ENCODE measurements at places on chromosomes 1 and 21. TPM values are rescaled to one million over a fixed set of nuclear protein-coding genes. Genes with fewer than 3 reads are reported as not detected.

SHISA4 gene
- total RNA-seq: 0.73 TPM

MAGOH gene
- total RNA-seq: 104 TPM

MROH7 gene
- not detected for total RNA-seq

MRPL9 gene
- 141 TPM for total RNA-seq

TFF2 gene
- not detected for total RNA-seq

USH2A gene
- total RNA-seq: not detected

COL6A1 gene
- total RNA-seq: 0.42 TPM

GFI1 gene
- total RNA-seq: 103 TPM

ADAM30 gene
- total RNA-seq: not detected

PPFIA4 gene
- 14.9 TPM for total RNA-seq

PSMB2 gene
- total RNA-seq: 125 TPM

AADACL3 gene
- total RNA-seq: not detected

HMCN1 gene
- under 0.01 TPM for total RNA-seq

ADAMTS4 gene
- total RNA-seq: 0.23 TPM

NES gene
- total RNA-seq: not detected

NPPB gene
- total RNA-seq: not detected

GRCh38 chr1:92883297-92883696 lies 51.5 kb downstream of the RPL5 start:
- no peak for DNase-seq

- DNase-seq: no peak
These were observed 539.2 kb upstream of the OLFM3 start for GRCh38 chr1:102535829-102536505.

- DNase-seq: no peak
These were observed 796.7 kb upstream of the ADGRL2 start for GRCh38 chr1:81004011-81004410.

DNA sequence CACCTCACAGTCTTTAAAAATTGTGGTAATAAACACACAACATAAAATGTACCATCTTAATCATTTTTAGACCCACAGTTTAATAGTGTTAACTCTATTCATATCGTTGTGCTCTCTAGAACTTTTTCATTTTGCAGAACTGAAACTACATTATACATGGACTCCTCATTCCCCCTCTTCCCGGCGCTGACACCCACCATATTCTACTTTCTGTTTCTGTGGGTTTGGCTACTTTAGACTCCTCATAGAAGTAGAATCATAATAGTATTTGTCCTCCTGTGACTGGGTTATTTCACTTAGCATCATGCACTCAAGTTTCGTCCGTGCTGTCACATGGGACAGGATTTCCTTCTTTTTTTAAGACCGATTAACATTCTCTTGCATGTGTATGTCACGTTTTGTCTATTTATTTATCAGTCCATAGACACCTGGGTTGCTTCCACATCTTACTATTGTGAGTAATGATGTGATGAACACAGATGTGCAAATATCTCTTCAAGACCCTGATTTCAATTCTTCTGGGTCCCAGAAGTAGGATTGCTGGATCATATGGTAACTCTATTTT lies 62.9 kb upstream of the TMPRSS2 start:
- DNase-seq: no peak

DNA sequence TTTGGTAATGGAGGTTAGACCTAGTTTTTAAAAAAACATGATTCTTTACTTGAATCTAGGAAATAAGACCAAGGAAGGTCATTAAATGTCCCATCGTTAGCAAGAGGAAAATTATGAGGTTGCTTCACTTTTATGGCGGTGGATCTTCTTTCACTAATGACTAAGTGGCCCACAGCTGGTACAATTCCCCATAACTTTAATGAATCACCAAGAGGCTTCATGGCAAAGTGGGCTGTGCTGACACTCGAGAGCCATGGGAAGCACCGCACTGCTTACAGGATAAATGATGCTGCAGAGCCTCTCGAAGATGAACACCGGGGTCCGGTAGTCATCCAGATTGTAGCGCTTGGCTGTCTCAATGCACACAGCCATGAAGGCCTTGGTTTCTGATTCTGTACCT lies 108.8 kb downstream of the UBR4 start:
- no peak for DNase-seq

GRCh38 chr1:73782901-73783300 lies 415.1 kb downstream of the LRRIQ3 start:
- no peak for DNase-seq

DNA sequence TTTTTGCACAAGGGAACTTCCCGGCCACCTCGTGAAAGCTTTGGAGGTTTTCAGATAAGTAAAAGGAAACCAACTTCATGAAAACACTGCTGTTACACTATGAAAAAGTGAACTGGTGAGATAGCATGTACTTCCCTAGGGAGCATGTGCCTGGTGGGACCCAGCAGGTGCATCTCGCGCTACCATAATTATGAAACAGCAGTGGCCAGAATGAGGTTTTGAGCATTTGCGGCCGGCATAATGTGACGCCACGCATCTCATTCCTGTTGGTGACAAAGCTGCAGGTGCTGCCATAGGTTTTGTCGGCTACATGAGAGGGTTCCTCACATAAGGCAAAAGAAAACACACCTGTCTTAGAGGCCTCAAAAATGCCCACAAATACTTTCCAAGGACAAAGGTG lies 1.7 kb downstream of the KRTAP10-3 start:
- DNase-seq: no peak

GRCh38 chr1:3774946-3775489 lies 2.5 kb downstream of the SMIM1 start:
- DNase-seq: no peak

GRCh38 chr1:61356995-61357394 lies 274.6 kb downstream of the NFIA start:
- DNase-seq: no peak

- no peak for DNase-seq
These were observed 157.2 kb upstream of the NFIA start for GRCh38 chr1:60924964-60925798.

DNA sequence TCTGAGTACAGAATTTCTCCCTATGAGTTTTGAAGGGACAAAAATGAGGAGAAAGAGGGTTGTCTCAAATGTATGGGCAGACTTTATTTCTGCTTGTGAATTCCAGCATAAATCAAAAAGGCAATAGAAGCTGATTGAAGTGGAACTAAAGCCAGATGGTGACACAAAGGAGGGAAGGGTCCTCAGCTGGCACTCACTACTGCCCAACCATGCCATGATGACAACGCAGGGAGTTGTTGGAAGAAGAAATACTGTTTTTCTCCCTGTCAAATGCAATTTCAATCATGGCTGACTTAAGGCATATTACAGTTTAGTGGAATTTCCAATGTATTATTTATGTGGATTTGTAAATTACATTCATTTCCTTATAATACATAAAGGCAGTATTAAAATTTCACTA lies 805.8 kb downstream of the ADGRL2 start:
- no peak for DNase-seq

DNA sequence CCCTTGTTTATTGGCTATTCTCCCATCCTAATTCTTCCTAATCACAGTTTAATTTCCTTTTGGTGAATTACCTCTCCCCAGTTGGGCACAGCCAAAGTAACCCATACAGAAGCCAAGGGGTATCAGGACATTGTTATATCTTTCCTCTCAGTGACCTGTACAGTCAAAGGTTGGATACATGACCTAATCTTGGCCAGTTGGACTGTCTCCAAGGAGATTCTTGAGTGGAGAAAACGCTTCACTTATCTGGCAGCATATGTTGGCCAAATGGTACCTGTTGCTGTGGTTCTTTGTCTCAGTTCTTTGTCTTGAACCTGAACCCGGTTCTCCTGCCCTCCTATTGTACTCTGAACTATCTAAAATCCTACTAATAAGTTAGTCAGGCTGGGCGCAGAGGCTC lies 15.3 kb upstream of the TBCE start:
- no peak for DNase-seq

GRCh38 chr1:74753104-74753503 lies 20.2 kb downstream of the TYW3 start:
- no peak for DNase-seq

- no peak for DNase-seq
These were observed 1.5 kb downstream of the TTC34 start for GRCh38 chr1:2799811-2800663.

- DNase-seq: no peak
These were observed 135.9 kb downstream of the FGGY start for GRCh38 chr1:59432531-59433439.

- no peak for DNase-seq
These were observed 30.1 kb downstream of the CDCA8 start for GRCh38 chr1:37722181-37723071.

GRCh38 chr1:45331436-45332345 lies 5.0 kb downstream of the HPDL start:
- DNase-seq: no peak

DNA sequence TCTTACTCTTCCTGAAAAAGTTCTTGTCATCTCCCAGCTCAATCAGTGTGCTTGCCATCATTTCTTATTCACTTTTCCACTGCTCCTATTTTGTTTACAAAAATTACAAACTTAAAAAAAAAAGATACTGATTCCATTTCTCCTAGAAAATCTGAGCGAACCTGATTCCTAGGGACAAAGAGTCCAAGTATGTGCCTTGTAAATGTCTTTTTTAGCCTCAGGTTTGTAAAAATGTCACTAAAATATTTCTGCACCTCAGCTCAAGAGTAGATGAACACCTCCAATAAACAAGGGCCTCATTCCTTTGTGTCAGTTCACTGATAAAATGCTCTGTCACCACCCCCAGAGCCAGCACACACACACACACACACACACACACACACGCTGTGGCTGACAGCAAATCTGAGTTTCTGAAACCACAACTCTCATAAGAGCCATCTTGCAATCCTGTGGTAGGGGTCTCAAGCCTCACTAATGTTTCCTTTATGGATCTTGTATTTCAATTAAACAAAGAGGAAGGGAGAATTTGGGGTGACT lies 299.2 kb downstream of the PBX1 start:
- DNase-seq: no peak

GRCh38 chr1:24438423-24438901 lies 22.9 kb downstream of the NIPAL3 start:
- DNase-seq: no peak

DNA sequence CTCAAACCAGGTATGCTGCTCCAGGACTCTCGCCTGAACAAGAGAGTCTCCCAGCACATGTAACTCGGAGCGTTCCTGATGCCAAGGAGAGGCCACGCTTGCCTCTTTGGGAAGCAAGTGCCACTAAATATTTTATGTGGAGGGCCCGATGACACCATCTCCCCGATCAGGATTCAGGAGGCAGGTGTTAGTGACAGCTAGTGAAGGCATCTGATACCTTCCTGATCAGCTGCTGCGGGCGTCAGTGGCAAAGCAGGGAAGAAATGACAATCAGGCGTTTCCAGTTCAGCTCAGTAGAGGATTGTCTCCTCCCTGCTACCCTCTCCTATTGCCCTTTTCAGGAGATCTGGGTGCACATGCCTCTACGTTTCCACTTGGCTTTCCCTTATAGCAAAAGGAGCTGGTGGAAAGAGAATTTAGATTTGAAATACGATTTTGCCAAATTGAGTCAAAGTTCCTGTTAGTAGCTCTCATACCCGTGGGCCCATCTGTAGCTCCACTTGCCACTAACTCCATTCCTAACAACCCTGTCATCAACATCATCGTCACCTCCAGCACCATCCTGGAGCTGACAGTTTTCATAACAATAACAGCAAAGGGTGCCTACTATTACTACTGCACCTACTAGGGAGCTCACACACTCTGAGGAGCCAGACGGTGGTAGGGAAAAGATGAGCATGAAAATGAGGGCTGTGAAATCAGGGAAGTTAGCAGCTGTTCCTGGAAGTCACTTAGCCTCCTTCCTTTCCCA lies 21.6 kb downstream of the PLXNA2 start:
- no peak for DNase-seq

- no peak for DNase-seq
These were observed 228.2 kb upstream of the KCNK2 start for GRCh38 chr1:214854126-214854875.

GRCh38 chr1:76511558-76512179 lies 355.6 kb upstream of the ST6GALNAC5 start:
- no peak for DNase-seq

DNA sequence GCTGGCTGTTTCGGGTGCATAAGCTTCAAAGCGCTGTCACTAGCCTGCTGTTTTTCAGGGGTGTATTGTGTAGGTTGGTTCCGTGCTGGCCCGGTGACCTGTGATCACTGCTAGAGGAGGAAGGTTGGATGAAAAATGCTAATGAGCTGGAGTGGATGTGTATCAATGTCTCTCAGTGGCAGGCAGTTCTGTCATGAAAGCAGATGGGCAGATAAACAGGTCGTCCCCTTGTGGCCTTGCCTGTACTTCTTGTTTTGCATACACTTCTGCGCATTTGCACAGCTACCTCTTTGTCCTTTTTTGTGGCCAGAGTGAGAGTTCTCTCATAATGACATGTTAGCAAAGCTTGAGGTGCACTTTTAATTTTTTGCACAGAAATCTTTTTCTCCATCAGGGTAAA lies 2.9 kb downstream of the SELENON start:
- DNase-seq: no peak

DNA sequence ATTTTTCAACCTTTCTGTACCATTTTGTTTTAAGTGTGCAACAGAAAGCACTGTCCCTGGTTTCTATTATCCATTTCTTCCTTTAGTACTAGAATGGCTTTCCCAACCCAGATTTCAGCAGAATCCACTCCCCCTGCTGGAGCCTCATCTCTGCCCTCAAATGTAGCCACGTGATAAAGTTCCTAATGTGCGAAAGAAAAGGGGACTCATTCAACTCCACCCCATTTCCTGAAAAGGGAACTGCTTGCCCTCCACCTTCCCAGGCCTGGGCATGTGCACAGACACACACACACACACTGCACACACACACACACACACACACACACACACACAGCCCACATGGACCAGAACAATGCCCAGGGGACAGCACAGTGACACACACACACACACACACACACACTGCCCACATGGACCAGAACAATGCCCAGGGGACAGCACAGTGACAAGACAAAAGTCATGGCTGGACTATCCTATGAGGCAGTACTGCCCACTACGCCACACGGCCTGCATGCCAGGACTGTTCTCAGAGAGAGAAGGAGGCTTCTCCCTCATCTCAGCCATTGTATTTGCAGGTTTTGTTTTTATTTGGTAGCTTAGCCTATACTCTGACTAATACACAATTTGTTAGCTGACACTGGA lies 33.2 kb downstream of the PACC1 start:
- no peak for DNase-seq

- peak; percentile 68 for DNase-seq
These were observed at the start of gene NCF2 for GRCh38 chr1:183590244-183591191. TSS of gene NCF2 (minus strand) at chr1:183590459. CDS start at chr1:183590329, 130 bp downstream.

DNA sequence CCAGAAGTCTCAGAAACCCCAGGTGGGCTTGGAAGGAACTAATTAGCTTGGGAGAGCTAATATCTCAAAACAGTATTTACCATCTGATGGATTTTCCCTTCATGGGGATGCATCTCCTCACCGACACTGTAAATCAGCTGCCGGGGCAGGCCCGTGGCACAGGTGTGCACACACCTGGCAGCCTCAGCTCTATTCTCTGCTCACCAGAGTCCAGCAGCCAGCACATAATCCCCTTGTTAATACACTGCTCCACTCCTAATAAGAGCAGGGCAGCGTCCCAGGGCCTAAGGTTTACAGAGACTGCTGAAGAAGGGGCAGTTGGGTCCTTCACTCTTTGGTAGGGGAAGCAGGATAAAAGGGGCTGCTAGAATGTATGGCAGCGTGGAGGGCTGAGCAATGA lies 200.0 kb downstream of the TOMM20 start:
- DNase-seq: no peak
